Aorta (tissue), 5 donors: ENCODE measurements at places on chromosomes 6 and 20.

GRCh38 chr6:15106958-15107643 is 138.8 kb upstream of the JARID2 start:
- no peak for DNase-seq

DNA sequence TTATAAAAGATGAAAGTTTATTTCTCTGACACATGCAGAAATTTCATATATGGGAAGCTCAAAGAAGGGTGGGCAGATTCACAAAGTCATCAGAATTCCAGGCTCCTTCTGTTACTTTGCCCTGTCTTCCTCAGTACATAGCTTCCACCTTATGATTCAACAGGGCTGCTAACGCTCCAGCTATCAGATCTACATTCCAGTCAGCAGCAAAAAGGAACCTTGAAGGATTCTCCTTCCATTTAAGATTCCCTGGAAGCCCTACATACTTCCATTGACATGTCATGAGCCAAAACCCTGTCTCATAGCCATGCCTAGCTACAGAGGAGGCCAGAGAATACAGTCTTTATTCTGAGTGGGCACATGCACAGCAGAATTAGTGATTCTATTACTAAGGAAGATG is 103.3 kb downstream of the NCR2 start:
- no peak for DNase-seq

- peak; percentile 83 for DNase-seq
Observed at GRCh38 chr6:25223490-25223991, 55.6 kb upstream of the CARMIL1 start.

DNA sequence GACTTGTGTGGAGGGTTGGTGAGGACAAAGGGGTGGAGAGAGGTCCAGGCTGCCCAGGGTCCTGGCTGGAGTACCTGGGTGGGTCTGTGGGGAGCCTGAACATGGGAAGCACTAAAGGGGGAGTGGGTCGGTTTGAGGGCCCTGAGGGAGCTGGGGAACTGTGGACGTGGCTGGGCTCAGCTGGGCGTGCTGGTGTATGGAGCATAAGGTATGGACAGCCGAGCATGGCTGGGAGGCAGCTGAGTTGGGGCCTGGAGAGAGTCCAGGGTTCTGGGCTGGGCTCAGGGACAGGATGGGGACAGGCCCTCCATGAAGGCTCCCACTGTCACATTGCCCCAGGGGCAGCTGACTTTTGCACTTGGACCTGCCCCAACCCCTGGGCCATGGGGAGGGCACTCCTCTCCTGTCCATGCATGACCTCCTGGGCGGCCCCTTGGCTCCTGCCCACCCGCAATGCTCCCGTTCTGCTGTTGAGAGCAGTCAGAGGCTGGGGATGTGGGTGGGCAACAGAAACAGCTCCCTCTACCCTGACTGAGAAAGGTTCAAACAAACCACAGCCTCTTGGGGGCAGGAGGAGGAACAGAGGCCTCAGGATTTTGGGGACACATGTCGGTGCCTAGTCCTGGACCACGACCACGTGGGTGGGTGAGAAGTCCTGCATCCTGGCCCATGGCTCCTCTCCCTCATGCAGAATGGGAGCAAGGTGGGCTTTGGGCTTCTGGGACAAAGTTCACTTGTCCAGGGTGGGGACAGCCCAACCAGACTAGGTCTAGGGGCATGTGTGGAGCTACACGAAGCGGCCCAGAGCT is 4.5 kb downstream of the C20orf204 start:
- no peak for DNase-seq

DNA sequence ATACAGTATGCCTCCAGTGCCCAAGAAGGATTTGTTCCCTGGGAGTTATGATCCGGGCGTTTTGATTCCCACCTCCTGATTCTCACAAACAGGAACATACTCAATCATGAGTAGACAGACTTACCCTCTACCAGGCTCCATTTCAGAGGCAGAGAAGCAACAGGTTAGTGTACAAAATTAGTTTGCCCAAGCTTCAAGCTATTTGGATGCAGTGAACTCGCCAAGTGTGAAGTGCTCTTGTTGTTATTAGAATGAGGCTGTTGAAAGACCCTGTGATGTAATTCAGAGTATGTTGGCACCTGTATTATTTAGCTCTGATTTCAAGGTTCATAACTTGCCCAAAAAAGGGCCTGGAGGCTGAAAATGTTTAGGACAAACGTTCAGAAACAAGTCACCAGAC is 247.0 kb downstream of the PHACTR1 start:
- DNase-seq, result no peak

DNA sequence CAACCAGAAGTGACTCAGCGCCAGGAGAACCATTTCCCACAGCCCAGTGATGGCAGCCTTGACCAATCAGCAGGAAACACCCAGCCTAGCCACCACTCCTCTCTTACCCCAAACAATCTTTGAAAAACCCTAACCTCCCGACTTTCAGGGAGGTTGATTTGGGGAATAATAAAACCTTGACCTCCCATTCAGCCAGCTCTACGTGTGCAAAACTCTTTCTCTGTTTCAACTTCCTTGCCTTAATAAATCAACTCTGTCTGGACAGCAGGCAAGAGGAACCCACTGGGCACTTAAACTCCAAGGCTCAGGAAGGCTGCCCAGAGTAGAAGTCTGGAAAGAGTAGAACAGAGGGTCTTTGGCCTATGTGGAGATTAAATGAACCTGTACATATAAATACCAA is 35.0 kb downstream of the SERPINB1 start:
- DNase-seq, result no peak
